Stimulated activated CD8-positive, alpha-beta memory T cell treated with anti-CD3 and anti-CD28 coated beads, Interleukin-2, amount 100 ng/mL, for 48 hours (primary cell): ENCODE measurements at places on chromosomes 6 and 20.

- no peak for DNase-seq
These were observed 17.3 kb downstream of the EEF1E1 start for GRCh38 chr6:8085053-8085511.

DNA sequence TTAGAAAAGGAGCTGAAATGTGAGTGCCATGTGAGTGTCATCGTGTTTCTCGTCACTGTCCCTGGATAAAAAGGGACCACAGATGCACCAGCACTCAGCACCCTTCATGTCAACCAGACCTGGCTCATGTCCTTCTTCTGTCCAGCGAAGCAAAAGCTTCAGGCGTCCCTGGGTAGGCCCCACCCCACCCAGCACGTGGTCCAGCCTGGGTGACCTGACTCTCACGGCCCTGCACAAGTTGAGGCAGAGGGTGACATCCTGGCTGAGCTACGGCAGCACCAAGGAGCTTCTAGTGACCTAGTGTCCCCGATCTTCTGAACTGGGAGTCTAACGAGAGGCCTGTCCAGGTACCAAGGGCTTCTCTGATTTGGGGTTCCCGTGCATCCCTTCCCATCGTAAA is 37.8 kb downstream of the PSMG4 start:
- DNase-seq: no peak

- no peak for DNase-seq
These were observed 46.0 kb downstream of the E2F3 start for GRCh38 chr6:20447581-20448132.

- no peak for DNase-seq
These were observed 84.2 kb downstream of the UST start for GRCh38 chr6:148831064-148831463.

- no peak for DNase-seq
These were observed 14.6 kb upstream of the SLC17A3 start for GRCh38 chr6:25888626-25889025.
